ENCODE measurements at places on chromosomes 3 and 15.

DNA sequence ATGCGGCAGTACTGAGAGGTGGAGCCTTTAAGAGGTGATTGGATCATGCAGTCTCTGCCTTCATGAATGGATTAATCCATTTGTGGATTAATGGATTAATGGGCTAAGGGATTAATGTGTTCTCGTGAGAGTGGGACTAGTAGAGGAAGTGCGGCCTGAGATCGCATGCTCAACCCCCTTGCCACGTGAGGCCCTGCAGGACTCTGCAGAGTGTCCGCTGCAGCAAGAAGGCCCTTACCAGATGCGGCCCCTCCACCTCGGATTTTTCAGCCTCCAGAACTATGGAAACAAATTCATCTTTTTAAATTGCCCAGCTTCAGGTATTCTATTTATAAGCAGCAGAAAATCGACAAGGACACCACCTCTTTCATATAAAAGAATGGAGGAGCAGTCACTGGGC is 148.8 kb downstream of the TPRA1 start:
- no peak for DNase-seq

DNA sequence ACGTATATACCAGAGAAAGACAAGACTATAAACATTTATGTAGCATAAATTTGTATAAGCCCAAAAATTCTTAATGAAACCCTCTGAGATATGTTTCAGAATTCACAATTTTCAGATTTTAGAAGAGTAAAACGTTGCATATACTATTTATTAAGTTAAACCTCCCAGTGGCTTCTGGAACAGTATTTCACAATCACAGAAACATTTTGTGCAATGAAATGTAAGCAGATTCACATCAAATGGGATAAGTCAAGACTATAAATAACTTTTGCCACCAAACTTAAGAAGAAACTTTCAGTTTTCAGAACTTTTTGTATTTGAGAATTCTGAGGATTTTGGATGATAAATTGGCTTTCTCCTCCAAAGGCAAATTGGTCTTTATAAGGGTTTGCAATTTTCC is 9.2 kb downstream of the SLTM start:
- no peak for DNase-seq

DNA sequence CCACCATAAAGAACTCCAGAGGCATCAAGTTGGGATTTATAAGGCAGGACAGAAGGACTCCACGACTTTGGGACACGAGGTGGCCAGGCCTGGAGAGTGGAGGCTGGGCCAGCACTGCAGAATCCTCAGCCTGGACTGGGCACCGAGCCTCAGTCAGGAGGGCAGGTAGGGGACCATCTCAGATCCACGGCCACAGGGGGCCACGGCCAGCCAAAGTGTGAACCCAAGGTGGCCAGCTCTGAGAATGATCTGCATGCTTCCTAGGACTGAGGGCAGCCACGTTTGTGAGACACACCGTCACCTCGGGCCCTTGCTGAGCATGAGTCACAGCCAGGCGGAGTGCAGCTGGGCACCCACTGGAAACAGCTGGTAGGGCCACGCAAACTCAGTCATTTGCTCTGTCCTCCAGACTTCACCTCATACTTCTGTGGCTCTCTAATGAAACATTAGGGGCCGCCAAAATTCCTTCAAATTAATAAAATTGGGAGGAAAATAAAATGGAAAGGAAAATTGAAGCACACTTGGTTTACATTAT is 65.8 kb downstream of the CTNNB1 start:
- DNase-seq, result no peak

DNA sequence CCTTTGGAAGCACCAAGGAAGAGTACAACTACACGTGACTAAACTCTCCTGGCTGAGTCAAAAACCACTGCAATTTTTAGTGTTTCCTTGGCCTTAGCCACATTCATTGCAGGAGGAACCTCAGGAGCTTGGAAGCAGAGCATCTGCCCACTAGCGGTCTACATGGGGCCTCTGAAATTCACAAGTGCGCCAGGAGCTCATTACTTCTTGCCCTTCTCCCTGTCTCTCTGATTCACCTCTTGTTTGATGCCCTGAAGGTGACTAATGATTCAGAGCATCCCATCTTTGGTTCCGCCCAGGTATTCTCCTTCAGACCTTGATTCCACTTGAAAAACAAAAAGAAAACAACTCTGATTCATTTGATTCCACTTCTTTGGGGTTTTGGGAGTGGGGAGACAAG is 201.1 kb upstream of the LPP start:
- no peak for DNase-seq

GRCh38 chr15:62231856-62232255 is 66.8 kb upstream of the C2CD4B start:
- DNase-seq, result no peak

DNA sequence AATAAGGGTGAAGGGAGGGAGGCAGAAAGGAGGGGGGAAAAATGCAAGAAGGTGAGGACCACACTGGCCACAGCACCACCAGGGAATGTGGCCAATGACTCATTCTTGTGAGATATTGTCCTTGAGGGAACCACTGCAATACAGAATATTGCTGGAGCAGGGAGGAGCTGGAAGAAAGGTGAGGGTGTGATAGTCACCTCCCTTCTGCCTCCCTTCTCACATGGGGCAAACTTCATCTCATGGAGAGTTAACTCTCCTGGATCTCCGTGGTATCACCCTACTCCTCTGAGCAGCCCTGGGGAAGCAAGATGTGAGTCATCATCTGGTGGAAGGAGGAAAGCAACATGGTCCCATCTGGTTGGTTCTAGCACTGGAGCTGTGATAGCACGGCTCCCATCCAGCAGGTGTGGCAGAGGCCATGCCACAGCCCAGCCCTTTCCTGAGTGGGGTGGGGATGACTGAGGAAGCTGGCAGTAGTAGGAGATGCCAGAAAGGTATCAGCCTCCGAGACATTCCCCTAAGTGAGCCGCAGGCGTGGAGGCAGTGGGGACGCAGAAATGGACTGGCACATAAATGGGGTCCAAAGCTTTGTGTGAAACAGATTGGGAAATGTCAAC is 115.9 kb upstream of the LPP start:
- DNase-seq, result no peak

DNA sequence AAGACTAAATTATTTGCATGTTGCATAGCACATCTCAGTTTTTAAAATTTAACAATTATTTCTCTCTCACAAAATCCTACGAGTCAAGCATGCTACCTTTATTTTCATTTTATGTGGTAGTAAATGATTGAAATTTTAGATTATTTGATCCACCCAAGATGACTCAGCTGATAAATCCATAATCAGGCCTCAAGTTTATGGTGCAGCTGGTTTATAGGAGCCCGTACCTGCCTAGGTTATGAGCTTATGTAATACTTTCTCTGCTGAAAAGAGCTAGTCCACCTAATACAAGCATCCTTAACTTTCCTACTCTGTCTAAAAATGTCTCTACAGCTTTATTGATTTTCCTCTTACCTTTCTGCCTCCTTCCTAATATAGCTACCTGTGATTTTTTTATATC is 41.2 kb downstream of the SLC2A2 start:
- no peak for DNase-seq

DNA sequence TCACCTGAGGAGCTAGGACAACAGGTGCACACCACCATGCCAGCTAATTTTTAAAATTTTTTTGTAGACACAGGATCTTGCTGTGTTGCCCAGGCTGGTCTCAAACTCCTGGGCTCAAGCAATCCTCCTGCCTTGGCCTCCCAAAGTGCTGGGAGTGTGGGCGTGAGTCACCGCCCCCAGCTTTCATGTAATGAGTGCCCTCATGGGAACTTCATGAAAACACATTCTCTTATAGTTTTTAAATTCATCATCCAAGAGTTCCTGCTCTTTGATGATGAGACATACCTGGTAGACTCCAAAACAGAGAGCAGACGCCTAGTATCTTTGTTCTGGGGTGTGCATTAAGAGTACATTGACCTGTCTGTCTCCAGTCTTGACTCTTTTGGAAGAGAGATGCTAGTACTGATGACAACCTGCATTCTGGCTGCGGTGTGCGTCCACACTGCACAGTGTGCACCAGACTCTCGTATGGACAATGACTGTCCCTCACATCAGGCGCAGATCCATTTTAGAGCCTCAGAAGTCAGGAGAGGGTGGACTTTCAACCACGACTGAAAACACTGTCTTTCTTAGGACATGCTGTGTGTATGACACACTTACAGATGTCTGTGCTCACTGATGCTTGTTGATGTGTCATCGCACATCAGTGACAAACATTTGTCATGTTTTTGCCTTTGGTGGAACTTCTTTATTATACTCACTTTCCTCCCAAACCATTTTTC is 2.0 kb downstream of the NRROS start:
- DNase-seq, result no peak

- DNase-seq, result no peak
Measured at GRCh38 chr3:159879598-159879997, 109.0 kb upstream of the IL12A start.

- DNase-seq, result peak; percentile 75
Measured at GRCh38 chr3:141875893-141876380, 506 bp upstream of the ATP1B3 start.

Measured in T-helper 1 cell (primary cell).